Fibroblast of skin of back (primary cell): ENCODE measurements at places on chromosomes 2 and 18.

GRCh38 chr18:33841221-33841967 lies 263.4 kb downstream of the ASXL3 start:
- DNase-seq: no peak

DNA sequence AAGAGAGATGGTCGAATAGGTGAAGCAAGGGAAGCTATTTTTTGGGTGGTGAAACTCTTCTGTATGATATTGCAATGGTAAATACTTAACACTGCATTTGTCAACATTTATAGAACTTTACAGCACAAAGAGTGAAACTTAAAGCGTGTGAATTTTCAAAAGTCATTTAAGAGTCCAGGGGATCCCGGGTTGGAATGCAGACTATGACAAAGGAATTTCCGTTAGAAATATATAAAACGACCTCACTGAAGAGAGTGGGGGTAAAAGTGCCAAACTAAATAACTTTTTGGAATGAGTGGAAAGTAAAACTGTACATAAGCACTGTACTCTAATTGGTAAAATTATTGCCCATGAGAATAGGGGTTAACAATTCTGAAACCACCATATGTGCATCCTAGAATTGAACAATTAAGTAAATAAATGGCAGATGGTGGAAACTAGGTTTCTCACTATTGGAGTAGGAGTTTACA lies 191.0 kb upstream of the FN1 start:
- peak; percentile 91 for DNase-seq

DNA sequence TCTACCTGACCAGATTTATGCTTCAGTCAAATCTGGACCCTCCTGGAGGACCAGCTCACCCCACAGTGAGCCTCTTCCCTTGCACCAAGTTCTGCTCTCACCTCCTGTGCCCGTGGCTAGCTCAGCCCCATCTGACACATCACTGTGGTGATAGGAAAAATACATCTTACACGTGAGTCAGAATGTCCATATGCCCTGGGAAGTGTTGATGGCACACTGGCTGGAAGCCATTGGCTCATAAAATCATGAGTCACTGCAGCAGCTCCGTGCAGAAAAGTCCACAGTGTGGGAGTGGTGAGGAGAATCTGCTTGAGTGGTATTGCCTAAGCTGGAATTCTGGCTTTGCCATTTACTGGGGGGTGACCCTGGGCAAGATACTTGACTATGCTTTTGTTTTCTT lies 42.6 kb upstream of the RAPGEF4 start:
- DNase-seq: peak; percentile 98

DNA sequence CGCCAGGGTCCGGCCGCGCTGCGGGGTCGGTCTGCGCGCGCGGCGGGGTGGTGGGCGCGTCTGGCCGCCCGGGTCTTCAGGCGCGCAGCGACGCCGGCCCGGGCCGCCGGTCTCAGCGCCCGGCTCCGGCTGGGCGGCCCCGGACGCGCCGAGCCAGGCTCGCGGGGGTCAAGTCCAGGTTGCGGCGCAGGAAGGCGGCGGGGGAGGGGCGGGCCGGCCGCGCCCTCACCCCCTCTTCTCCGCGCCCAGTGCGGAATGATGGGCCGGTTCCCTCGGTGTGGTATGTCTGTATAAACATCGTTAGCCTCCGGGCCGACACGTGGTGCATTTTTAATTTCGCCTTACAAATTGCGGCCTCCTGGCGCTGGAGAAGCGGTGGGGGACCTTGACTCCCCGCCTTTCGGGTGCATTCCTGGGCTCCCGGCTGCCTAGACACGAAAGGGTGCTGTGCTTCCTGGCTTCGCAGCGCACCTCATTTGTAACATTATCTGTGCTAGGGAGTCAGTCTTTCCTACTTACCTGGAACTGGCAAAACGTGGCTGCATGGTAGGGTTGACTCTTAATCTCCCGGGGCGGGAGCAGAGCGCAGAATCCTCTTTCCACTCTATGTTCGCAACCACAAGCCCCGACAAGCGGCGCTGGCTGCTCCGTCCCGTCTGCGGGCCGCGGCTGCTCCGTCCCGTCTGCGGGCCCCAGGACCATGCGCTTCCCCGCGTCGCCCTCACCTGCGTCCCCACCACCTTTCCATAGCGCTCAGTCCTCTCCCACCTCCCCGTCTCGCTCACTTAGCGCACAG lies 69.0 kb downstream of the CTAGE1 start:
- DNase-seq: peak; percentile 74

DNA sequence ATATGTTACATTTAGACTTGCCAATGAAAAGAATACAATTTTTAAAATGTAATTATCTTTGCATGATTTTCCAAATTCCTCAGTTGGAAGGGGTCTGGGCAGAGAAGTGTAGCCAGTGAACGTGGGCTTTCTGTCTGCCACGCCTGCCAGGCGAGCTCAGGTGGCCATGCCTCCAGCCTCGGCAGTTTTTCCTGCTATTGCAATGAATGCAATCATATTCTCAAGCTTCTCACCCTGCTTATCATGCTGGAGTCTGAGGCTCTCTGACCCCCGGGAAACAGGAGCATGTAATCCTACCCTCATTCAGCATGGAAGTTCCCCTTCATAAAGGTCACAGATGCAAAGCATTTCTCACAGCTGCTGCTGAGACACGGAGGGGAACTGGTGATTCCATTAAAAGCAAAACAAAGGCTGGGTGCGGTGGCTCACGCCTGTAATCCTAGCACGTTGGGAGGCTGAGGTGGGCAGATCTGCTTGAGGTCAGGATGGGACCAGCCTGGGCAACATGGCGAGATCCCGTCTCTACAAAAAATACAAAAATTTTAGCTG lies 154.8 kb downstream of the MBP start:
- no peak for DNase-seq
